ENCODE measurements at places on chromosomes 4 and X.

GRCh38 chr4:139469216-139469615, 15.3 kb downstream of the RAB33B start:
- no peak for DNase-seq

- no peak for DNase-seq
Observed at GRCh38 chr4:154958621-154959358, 177.7 kb downstream of the RBM46 start.

GRCh38 chrX:48794911-48795515, 6.9 kb upstream of the HDAC6 start:
- no peak for DNase-seq

- no peak for DNase-seq
Observed at GRCh38 chr4:127868196-127868595, 12.5 kb upstream of the PLK4 start.

GRCh38 chr4:1418494-1419285, 12.4 kb upstream of the NKX1-1 start:
- DNase-seq: no peak
